Stimulated activated CD4-positive, alpha-beta T cell treated with anti-CD3 and anti-CD28 coated beads, Interleukin-2, amount 100 ng/mL, for 48 hours (primary cell): ENCODE measurements at places on chromosomes 7 and 10.

GRCh38 chr10:75740541-75740940, 309.1 kb downstream of the LRMDA start:
- no peak for DNase-seq

- DNase-seq: no peak
These were observed 21.8 kb downstream of the TBXAS1 start for GRCh38 chr7:139850906-139851305.

GRCh38 chr7:66016131-66016461, 34.1 kb upstream of the GUSB start:
- no peak for DNase-seq

GRCh38 chr7:51021906-51022570, 239.3 kb upstream of the GRB10 start:
- no peak for DNase-seq

DNA sequence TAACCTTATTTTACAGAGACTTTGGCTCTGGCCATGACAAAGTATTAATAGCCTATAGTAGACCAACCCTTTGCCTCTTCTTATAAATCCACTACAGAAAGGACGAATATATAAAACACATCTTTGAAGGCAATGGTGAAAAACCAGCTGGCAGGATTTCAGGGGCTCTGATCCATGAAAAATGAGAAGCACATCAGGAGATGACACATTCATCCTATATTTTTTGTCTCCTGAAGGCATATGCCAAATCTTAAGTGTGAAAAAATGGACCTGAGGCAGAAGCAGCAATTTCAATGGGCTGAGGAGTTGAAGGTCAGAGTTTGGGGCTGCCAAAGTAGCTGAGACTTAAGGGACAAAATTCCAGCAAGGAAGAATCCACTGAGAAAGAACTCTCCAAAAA, 14.4 kb downstream of the RNF216 start:
- no peak for DNase-seq

DNA sequence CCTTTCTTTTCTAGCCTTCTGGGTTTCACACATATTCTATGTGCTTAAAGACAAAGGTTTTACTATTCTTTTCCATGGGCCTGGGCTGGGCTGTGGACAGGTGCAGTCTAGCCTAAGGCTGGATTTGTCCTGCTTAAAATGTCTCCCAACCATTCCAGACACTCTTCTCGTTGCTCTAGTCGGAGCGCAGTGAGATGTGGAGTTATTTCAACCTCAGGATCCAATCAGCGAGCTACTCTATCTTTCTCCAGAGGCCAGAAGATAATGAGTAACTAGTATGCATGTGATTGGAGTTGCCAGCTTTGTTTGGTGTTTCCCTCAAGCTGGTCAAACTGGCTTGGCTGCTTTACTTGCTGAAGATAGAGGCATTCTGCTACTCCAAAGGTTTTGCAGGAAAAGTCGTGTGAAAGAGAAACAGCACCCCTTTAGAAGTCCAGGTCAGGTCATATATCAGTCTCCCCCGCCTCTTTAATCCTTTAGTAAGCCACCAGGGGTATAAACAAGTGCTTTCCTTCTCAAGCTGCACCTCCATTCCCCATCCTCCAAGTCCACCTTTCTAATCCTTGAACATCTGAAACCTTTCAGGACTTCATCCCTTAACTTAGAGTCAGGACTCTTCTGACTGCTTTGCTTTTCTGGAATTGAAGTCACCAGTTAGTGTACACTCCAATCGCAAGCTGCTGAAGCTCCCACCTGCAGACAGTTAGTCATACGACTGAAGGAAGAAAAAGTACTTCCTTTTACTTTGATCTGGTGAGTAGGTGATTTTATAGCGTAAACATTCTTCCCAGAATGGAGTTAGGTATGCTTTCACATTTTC, 78.8 kb downstream of the DNMBP start:
- no peak for DNase-seq

DNA sequence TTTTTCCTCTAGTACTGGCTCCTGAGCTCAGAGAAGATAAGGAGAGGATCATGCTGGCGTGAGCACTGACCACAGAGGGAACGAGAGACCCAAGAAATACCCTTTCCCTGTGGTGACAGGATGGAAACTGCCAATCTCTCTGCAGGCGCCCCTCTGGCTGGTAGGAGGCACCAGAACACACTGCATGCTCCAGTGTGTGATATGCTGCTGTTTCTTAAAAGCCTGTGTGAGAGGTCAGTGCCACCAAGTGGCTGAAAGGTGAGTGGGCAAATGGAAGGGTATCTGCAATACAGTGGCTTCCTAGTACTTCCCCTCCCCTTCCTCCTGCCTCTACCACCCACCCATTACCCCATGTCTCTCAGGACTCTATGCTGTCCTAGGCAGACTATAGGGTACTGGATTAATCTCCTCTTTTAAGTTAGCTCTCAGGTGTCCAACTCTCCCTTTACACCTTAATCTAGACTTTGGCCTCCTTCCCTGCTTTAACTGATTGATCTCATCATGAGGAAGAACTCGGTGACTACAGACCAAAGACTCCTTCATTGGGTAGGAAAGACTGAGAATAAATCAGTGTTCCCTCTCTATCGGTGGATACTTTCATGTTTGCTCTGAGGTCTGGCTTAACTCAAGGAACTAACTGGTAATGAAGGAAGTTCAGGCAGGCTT, 283.6 kb downstream of the ADRA2A start:
- no peak for DNase-seq

GRCh38 chr10:78386509-78386908, 352.8 kb downstream of the RPS24 start:
- DNase-seq: no peak

- no peak for DNase-seq
These were observed 30.7 kb downstream of the FGF8 start for GRCh38 chr10:101745074-101745696.

- DNase-seq: no peak
These were observed 64.6 kb upstream of the CREB5 start for GRCh38 chr7:28347475-28348318.

- DNase-seq: no peak
These were observed 10.0 kb upstream of the TSPAN33 start for GRCh38 chr7:129134356-129134987.
